ENCODE measurements at places on chromosomes 6 and 20.

DNA sequence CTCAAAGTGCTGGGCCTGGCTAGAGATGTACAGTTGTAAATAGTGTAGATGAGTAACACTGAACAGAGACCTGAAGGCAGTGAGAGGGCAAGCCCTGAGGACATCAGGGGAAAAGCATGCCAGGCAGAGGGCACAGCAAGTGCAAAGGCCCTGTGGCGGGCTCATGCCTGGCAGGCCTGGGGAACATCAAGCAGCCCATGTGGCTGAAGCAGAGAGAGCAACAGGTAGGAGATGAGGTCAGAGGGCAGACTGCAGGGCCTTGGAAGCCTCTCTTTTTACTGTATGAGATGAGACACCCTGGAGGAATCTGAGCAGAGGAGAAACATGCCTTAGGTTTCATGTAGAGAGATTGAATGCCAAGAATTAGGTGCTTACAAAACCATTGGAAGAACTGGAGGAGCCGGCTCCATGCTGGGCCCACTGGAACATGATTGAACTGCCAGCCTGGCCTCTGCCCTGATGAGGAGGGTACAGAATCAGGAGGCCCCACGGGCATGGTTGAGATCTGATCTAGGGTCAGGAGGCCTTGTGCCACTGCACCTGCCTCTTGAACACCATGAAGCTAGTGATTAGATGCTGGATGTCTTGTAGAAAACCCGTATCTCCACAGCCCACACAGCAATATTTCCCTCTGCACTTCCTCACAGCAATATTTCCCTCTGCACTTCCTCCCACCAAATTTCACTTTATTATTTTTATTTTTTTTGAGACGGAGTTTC lies 5.9 kb upstream of the HMGA1 start:
- DNase-seq, result no peak

DNA sequence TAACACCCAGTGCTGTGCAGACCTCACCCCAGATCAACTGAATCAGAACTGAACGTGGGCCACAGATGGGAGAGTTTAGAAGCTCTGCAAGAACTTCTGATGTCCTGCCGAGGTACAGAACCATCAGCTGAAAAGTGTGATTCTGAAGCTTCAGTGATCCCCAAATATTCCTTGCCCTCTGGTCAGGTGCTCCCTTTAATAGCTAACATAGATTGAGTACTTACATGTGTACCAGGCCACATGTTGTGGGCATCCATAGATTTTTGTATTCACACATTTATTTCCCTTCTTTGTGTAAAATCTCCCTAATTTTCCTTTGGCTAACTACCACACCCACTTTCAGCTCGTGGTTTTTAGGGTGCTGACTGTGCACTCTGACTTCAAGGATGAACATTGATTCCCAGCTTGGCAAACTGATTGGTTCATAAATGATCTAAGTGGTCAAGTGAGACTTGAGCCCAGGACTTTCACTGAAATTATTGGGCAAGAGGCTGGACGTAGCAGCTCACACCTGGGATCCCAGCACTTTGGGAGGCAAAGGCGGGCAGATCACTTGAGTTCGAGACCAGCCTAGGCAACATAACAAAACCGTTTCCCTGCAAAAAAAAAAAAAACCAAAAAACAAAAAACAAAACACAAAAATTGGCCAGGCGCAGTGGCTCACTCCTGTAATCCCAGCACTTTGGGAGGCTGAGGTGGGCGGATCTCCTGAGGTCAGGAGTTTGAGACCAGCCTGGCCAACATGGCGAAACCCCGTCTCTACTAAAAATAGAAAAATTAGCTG lies 162.2 kb downstream of the BCAS1 start:
- DNase-seq, result no peak

DNA sequence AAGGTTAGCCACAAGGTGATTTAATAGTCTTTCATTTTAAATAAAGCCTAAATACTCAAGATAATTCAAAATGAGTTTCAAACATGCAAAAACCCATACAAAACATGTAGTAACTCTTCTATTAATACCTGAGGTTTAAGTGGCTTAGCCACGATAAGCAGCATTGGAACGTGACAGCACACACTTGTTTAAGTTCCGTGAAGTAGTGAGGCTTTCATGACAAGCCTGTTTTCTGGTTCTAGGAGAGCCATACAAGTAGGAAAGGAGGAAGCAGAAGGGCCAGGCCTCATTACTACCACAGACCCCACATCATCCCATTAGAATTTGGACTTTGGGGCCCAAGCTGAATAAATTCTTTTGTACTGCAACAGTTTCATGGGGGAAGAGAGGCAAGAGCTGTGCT lies 54.3 kb upstream of the PRND start:
- no peak for DNase-seq

DNA sequence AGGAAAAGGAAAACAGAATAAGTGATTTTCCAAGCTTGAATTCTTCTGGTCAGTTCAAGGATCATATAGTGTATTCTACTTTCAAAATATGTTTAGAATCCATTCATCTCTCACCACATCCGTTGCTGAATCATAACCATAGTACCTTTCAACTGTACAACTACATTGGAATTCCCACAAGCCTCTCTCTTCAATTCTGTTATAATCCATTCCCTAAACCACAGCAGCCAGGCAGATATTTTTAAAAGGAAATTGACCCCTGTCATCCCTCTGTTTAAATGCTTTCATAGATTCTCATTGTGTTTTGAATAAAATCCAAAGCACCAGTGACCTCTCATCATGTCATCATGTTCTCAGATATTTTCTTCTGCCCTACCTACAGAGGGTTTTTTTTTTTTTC lies 412.7 kb downstream of the GRIK2 start:
- no peak for DNase-seq

GRCh38 chr6:84920021-84920420 lies 155.6 kb upstream of the TBX18 start:
- no peak for DNase-seq

DNA sequence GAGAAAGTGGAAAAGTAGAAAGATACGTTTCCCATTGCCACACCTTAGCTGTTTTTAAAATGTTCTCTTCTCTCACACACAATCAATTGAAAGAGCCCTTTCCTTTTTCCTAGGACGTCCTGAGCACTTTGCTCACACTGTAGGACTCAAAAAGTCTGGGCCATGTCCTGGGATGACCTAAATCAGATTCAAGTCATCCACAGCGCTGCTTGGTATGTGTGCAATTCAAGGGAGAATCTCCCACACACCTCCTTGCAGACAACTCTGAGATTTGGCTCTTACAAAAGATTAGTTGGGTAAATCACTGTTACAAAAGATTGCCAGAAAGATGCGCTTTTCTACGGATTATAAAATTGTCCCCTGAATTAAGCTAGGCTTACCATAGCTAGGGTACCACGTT lies 130.1 kb downstream of the RNASET2 start:
- no peak for DNase-seq

- no peak for DNase-seq
These were observed 82.2 kb upstream of the NAA20 start for GRCh38 chr20:19934792-19935491.

DNA sequence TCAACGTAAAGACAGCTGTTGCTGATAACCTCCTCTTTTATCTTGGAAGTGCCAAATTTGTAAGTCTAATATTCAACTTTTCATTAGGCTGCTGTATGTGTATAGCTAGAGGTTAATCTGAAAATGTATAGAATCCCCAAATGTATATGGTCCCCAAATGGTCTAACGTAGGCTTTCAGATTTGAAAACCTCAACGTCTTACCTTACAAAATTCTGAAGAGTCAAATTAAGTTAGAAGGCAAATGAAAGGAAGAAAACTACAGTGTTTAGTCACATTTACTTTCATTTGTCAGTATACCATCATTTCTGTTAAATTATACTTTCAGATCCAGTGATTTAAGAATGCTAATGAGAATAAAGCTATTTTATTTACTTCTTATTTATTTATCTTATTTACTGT lies 256.9 kb downstream of the ARHGAP18 start:
- DNase-seq, result no peak

GRCh38 chr6:10557913-10558312 lies 36.8 kb downstream of the GCNT2 start:
- DNase-seq, result no peak

DNA sequence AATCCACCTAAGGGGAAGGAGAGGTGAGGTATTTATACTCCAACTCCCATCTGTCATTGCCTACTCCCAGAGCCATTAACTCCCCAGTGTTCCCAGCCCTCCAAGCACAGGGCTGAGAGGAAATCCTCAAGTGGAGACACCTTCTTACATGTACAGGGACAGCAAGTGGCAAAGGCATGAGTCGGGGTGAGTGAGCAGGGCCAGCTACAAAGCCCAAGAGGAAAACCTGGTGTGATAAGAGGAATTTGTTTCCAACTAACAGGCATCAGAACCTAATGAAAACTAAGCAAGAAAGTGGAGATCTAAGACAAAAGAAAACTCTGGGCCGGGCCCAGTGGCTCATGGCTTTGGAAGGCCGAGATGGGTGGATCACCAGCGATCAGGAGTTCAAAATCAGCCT lies 70.0 kb upstream of the SRSF6 start:
- DNase-seq, result no peak

DNA sequence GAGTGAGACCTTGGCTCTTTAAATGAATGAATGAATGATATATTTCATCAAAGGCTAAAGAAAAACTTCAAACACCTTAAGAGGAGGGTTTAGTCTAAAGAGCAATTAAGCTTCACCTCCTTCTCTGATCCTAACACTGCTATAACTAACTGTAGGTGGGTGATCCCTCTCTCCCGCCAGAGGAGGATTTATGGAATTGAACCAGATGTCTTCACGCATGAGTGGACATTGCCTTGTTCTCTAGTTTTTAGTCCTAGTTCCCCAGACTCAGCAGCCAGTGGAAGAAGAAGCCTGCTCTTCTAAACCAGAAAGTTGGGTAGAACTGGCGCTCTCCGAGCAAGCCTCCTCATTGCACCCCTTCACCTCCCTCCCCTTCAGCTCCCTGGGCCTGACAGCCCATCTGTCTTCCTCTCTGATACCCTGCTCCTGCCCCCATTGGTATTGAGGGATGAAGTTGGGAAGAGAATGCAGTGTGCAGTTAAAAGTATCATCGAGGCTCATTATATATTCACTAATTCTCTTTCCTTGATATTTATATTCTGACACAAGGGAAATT lies 142.7 kb downstream of the ARID1B start:
- DNase-seq, result no peak

DNA sequence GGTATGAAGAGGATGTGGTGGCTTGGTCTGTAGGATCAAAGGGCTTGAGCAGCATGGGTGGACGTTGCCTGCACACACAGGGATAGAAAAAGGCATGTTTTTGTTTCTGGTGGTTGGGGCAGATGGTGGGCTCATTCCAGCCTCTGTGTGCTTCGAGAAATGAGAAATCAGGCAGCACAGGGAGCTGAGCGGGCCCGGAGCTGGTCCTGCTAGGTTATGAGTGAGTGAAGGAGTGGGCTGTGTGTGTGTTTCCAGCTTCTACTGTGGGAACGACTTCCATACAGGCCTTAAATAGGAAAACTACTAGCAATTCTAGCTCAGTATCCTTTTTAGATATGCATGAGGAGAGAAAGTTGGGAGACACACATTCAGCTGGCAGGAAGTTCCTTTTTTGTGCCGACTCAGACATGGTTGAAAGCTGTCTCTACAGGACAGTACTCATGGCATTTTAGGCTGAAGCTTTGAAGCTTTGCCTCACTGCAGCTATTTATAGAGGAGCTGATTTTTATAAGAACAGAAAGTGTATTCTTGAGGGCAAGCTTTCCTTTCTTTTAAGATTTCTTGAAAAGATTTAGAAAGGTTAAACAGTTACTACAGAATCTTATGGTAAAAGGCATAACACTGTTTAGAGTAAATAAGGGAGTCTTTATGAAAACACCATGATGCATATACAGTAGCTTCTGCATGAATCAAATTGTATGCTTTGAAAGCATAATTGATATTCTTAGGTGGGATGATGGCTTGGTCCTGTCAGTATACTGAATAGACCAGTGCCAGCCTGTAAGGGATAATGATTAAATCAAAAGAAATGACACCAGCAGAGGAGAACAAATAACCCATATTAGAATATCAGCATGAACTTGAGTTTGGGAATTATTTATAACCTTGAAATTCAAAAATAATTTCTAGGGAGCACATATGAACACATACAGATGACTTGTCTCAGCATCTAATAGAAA lies 104.0 kb upstream of the MAN1A1 start:
- no peak for DNase-seq

- no peak for DNase-seq
These were observed 126.1 kb upstream of the LAMP5 start for GRCh38 chr20:9388160-9388812.

DNA sequence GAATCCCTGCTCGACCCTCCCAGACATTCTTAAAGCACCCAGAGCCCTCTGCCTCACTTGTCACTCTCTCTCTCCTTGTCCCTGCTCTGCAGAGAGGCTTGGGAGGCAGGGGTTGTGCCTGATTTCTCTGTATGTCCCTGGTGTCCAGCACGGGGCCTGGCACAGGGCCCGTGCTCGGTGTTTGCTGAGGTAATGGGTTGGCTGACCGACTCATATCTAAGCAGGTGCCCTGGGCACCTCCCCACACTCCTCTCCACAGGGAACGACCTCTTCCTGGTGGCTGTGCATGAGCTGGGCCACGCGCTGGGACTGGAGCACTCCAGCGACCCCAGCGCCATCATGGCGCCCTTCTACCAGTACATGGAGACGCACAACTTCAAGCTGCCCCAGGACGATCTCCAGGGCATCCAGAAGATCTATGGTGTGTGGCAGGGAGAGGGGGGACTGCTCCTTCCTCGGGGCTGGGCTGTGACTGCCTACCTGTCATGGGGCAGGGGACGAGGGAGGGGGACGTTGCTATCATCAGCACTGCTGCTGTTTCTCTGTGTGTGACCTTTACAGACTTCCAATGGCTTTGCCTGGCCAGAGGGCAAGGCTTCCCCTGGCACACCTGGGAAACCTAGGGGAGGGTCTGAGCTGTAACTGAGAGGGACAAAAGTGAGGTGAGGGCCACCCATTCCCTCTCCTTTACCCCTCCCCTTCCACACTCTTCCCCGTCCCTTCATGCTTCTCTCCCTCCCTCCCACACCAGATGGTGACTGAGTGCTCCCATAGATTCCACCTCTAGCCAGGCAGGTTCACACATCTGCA lies 14.2 kb downstream of the MMP24OS start:
- no peak for DNase-seq

- no peak for DNase-seq
These were observed 182.7 kb upstream of the CCN2 start for GRCh38 chr6:132133736-132134445.

- no peak for DNase-seq
These were observed 266.9 kb upstream of the CITED2 start for GRCh38 chr6:139641376-139641775.

DNA sequence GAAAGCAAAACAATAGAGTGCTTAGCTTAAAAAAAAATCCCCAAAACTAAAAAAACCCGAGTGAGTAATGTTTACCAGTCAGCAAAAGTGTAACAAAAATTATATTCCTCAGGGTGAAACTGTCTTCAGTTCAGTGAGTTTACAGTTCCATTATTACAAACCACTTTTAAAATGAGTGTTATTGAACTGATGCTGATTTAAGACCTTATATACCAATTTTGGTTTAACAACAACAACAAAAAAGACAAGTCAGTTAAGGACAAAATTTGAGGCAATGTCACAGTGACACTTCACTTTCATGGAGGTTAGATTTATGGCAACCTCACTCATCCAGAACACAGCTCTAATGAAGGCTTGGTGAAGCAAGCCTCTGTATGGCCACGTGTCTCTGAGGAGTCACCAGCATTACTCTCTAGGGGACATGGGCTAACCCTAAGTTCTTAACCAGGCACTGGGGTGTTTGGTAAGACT lies 630.8 kb downstream of the PHF3 start:
- no peak for DNase-seq

All from activated T-helper 2 cell treated with anti-CD3 and anti-CD28 coated beads, Interferon-gamma antibody, Interleukin-2, Interleukin-4, amounts not matched to agents 10 μg/mL and 5 μg/mL and 100 μg/mL, durations not matched to agents 14 hours and 24 hours and 36 hours (primary cell).